ENCODE measurements at places on chromosomes 5 and 9. TPM values are rescaled to one million over a fixed set of nuclear protein-coding genes. Genes with fewer than 3 reads are reported as not detected.
A peak's percentile ranks its signal among the peaks of the same experiment; 100 is the strongest.

- no peak for DNase-seq
Observed at GRCh38 chr5:151903243-151903653, 21.4 kb downstream of the GLRA1 start.

- no peak for DNase-seq
Observed at GRCh38 chr9:3455717-3456116, 70.1 kb downstream of the RFX3 start.

- DNase-seq: no peak
Observed at GRCh38 chr5:140696891-140697492, 3.3 kb upstream of the ZMAT2 start.

GRCh38 chr5:56666901-56667300 is 148.4 kb upstream of the MAP3K1 start:
- no peak for DNase-seq

GRCh38 chr5:21919414-21920022 is 933.6 kb downstream of the CDH12 start:
- peak; percentile 25 for DNase-seq

- DNase-seq: no peak
Observed at GRCh38 chr5:149656576-149657182, 73.4 kb upstream of the PPARGC1B start.

The SLC46A2 gene
- total RNA-seq: not detected

The CARTPT gene
- not detected for total RNA-seq
